Right lung (tissue), 10 donors: ENCODE measurements at places on chromosomes 3 and 15.

- DNase-seq = no peak
These were observed 121.0 kb downstream of the PDZRN3 start for GRCh38 chr3:73503781-73504180.

GRCh38 chr3:114904633-114905032 lies 242.5 kb downstream of the ZBTB20 start:
- no peak for DNase-seq

DNA sequence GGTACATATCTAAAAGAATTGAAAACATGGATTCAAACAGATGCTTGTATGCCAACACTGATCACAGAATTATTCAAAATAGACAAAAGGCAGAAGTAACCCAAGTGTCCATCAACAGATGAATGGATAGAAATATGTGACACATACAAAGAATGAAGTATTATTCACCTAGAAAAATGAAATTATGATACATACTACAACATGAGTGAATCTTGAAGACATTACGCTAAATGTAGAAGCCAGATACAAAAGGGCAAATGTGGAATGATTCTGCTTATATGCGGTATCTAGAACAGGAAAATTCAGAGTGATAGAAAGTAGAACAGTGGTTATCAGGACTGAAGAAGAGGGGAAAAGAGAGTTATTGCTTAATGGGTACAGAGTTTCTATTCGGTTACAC lies 26.2 kb upstream of the SLC12A8 start:
- DNase-seq = no peak

GRCh38 chr3:19457449-19457848 lies 309.1 kb downstream of the KCNH8 start:
- DNase-seq = no peak

GRCh38 chr3:31191354-31191753 lies 296.9 kb upstream of the GADL1 start:
- DNase-seq = no peak

GRCh38 chr3:124584552-124585391 lies 145.5 kb upstream of the UMPS start:
- peak; percentile 55 for DNase-seq
